ENCODE measurements at places on chromosomes 2 and 18.
A peak's percentile ranks its signal among the peaks of the same experiment; 100 is the strongest.

GRCh38 chr2:157193461-157193860, 64.0 kb upstream of the GALNT5 start:
- no peak for DNase-seq

DNA sequence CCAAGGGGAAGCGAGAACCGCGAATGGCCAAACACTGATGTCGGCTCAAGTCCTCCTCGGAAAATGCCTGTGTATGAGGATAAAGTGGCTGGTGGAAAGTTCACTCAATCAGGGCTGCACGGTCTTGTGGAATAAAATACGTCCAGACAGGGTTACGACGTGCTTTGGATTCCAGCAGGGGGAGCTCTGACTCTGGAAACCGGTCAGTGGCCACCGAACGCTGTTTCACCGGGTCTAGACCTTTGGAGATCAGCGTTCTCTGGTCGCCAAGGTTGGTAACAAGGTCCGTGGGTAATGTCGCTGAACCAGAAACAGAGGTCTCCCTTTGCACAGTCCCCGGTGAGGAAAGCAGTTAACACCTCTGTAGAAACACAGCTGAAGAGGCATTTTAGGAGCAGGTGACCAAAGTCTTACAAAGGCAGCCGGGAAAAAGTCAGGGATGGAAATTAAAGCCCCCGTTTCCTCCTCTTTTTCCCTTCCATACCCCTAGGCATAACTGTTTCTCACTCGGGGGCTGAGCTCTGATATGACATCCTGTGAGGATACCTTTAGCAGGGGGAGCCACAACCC, 47.8 kb downstream of the CDCA7 start:
- peak; percentile 68 for DNase-seq

DNA sequence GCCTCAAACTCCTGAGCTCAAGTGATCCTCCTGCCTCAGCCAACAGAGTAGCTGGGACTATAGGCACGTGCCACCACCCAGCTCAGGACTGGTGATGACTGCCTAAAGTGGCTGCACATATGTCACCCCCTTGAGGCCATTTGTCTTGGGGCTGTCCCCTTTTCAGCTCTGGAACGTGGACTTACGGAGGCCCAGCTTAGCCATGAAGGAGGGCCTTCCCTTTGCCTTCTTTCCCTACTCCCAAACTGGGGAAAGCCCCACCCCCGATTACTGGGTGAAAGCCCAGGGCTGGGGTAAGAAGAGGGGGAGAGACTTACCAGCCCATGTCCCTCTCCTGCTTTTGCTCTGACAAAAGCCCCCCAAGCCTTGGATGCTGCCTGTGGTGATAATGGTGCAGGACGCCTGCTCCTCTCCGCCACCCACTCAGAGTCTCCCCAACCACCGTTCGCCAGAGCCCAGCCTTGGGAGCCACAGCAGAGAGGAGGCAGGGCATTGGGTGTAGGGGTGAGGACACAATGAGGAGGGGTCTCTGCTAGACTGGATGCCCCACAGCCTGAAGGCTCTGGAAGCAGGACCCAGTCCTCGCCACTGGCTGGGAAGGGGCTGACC, 2.5 kb upstream of the DUSP2 start:
- DNase-seq, result no peak

GRCh38 chr2:48345176-48345575, 184.8 kb upstream of the STON1 start:
- no peak for DNase-seq

- no peak for DNase-seq
These were observed 81.9 kb downstream of the ACAA2 start for GRCh38 chr18:49731421-49731841.

GRCh38 chr2:224268441-224268840, 133.5 kb downstream of the FAM124B start:
- DNase-seq, result no peak

GRCh38 chr2:85265304-85265703, 62.5 kb downstream of the TGOLN2 start:
- no peak for DNase-seq

GRCh38 chr2:146634230-146635097, 1210.4 kb upstream of the ACVR2A start:
- peak; percentile 12 for DNase-seq

GRCh38 chr2:60945341-60945740, 64.0 kb downstream of the REL start:
- DNase-seq, result no peak

DNA sequence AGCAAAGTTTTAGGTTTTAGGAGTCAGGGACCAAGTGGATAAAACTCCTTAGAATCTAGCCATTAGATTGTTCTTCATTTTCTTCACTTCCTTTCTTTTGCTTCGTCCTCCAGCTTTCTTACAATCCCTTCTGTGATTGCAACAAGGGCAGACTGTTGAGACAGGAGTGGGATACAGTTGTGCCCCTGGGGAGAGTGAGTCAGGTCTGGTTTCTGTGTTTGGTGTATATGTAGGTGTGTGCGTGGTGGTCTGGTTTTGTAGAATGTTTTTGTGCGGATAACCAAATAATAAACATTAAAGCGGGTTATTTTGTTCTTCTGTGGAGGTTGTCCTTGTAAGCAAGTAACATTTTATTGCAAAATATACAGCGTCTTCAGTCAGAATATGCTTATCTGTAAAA, 7.3 kb downstream of the INSIG2 start:
- no peak for DNase-seq

DNA sequence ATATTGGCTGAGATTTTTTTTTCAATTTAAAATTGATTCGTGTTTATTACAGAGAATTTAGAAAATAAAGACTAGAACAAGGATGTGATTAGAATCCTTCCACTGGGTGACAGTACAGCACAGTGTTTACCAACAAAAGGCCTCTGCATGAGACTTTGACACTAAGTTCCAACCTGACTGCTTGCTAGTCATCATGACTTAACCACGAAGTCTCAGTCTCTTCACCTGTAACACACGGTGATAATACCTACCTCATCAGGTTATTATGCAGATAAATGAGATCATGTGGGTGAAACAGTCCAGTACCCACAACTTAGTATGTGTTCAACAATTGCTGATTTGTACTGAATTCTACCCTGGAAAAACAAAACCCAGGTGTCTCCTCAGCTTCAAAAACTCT, 151.2 kb downstream of the STK39 start:
- DNase-seq, result no peak

DNA sequence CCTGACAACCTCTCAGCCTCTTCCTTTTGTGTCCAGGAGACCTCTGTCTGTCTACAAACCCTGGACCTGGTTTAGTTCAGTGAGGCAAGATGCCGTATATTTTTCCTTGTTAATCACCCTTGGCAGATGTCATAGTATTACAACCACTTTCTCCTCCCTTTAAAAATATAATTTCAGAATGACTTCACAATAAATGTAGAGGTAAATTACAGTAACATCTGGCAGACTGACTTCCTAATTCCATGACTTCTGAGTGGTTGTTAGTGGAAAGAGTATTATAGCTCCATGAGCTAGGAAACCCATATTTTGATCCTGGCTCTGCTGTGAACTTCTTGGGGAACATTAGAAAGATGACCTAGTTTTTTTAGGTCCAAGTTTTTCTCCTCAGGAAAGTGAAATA, 39.5 kb downstream of the SPATS2L start:
- DNase-seq, result no peak

DNA sequence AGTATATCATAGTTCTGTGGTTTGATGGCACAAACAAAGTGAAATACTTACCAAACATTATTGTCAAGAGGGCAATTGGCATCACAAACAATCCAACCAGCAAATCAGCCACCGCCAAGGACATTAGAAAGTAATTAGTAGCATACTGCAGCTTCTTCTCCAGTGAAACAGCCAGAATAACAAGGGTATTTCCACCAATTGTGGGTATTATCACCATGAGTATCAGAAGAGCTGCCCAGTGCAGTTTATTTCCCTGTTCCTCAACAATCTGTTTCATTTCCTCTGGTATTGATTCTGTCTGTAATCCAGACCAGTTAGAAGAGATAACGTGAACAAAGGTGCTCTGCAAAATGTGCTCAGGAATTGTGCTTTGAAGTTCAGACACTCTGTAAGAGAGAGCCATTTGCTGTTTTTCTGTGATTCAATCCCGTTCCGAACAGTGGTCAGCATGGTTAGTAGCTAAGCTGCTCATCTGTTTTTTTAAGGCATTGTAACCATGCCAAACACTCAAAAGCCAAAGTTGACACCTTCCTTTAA, 1.4 kb downstream of the HTR2B start:
- no peak for DNase-seq

- DNase-seq, result no peak
These were observed 297.8 kb upstream of the SESTD1 start for GRCh38 chr2:179562330-179562885.

DNA sequence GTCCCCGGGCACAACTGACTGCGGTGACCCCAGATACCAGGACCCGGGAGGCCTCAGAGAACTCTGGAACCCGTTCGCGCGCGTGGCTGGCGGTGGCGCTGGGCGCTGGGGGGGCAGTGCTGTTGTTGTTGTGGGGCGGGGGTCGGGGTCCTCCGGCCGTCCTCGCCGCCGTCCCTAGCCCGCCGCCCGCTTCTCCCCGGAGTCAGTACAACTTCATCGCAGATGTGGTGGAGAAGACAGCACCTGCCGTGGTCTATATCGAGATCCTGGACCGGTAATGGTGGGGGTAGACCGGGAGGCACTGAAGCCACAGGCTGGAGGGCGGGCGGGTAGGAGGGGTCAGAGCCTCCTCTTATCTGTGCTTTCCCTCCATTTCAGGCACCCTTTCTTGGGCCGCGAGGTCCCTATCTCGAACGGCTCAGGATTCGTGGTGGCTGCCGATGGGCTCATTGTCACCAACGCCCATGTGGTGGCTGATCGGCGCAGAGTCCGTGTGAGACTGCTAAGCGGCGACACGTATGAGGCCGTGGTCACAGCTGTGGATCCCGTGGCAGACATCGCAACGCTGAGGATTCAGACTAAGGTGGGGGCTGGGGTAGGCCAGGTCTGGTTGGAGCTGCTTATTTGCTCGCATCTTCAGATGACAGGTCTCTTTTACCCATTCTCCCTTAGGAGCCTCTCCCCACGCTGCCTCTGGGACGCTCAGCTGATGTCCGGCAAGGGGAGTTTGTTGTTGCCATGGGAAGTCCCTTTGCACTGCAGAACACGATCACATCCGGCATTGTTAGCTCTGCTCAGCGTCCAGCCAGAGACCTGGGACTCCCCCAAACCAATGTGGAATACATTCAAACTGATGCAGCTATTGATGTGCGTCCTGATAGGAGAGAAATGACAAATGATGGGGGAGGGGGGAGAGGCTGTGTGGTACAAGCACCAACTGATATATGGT, 780 bp downstream of the HTRA2 start:
- no peak for DNase-seq

DNA sequence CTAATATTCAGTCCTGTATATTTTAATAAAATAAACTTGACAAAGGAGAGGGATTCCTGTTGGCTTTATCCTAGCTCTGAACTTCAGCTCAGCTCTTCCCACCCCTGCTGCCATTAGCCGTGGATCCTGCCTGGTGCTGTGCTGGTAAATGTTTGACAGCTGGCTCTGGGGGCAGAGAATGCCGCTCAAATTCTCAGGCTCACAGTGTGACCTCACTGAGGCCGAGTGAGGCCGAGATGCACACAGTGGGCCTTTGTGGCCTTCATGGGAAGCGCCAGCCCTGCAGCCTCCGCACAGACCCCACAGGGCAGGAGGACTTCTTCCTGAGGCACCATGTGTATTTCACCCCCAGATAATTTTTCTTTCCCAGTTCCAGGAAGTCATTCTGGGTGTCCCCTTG, 16.5 kb upstream of the FAHD2A start:
- no peak for DNase-seq

- peak; percentile 71 for DNase-seq
These were observed 67.3 kb downstream of the SNORC start for GRCh38 chr2:232937278-232937906.

DNA sequence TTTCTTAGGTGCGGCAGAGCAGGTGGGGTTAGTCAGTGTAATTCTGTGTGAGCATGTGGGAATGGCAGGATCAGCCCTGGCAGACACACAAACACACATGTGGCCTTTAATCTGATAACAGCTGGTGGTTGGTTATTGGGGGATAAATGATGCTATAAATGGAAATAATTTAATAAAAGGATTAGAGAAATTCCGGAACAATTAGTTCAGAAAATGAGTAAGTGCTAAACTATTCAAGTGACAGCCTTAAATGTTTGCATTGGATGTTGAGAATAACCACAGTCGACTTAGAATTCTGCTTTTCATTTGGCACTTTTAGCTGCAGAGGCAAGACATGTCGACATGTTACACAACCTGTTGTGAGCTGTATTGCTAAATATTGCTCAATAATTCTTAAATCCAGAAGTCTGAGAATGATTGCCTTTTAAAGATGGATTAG, 7.2 kb downstream of the SMYD1 start:
- DNase-seq, result no peak

DNA sequence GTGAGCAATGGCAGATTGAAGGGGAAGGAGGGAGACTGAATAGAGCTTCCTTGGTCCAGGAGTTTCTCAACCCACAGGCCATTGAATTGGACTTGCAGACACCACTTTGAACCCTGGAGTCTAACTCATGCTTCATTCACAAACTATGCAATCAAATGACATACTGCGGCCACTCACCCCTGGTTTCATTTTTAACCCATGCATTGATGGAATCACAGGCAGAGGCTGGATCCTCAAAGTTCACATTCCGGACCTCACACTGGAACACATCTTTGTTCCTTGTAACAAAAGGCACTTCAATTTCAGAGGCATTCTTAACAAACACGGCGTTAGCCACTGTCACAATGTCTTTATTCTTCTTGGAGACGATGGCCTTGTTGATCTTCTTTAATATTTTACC, 40.7 kb downstream of the MRPL44 start:
- DNase-seq, result peak; percentile 12

DNA sequence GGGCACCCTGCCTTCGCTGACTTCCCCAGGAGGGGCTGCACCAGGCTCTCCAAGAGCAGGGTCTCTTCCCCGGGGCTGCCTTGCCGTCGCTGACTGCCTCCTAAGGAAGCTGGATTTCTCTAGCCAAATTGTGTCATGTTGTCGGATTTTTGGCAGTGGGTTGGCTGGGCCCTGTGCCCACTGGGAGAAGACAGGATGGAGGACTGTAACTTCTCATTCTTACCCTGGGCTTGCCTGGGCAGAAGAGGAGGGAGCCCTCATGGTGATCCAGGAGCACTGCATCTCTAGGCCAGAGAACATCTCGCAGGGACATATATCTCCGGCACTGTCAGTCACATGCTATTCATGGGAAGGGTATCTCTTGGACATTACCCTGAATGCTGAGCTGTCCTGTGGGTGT, 6.3 kb downstream of the MYO7B start:
- no peak for DNase-seq

GRCh38 chr18:54032412-54032811, 192.1 kb downstream of the MBD2 start:
- no peak for DNase-seq

DNA sequence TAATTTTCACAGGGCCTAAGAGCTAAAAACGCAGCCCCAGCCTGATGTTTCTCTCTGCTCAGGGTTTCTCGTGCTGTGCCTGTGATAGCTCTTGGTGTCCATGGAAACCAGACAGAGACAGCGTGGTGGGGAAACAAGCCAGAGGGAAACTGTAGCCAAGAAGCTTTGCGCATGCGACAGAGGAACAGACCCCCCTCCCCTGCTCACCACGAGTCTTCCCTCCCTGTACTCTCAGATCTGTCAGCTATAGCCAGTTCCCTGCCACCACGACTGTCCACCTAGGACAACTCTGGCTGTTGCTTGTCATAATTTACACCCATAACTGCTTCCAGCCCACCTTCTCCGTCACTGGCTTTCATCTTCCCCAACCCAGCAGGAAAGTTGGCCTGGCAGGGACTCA, 13.2 kb upstream of the DNAJC27 start:
- DNase-seq, result no peak

Measured in H54 (cell line).